ENCODE measurements at places on chromosomes 1 and 21.

GRCh38 chr21:42974832-42975820, 764 bp downstream of the PKNOX1 start:
- peak; percentile 75 for DNase-seq

GRCh38 chr21:39137248-39138178, 45.7 kb downstream of the PSMG1 start:
- DNase-seq: peak; percentile 27

GRCh38 chr1:7646981-7647901, 123.9 kb upstream of the VAMP3 start:
- peak; percentile 58 for DNase-seq

- DNase-seq: no peak
Measured at GRCh38 chr21:41839387-41840000, 39.6 kb downstream of the PRDM15 start.

DNA sequence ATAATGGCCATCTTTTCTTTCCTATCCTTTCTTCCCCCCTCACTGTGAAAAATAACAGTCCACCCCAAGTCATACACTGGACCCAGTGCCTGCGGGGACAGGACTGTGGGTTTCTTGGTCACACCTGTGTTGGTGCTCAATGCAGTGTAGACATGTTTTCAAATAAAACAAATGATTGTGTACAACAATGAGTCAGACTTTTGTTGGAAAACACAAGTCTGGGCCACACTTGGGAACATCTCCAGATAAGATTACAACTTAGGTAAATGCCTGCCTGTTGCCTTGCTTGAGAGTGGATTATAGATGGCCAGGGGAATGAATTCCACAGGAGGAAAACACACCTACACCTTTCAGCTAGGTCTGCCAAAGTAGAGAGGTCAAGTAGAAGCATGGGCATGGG, 34.1 kb downstream of the PDPN start:
- no peak for DNase-seq

- DNase-seq: no peak
Measured at GRCh38 chr1:183881387-183882131, 76.6 kb downstream of the RGL1 start.

DNA sequence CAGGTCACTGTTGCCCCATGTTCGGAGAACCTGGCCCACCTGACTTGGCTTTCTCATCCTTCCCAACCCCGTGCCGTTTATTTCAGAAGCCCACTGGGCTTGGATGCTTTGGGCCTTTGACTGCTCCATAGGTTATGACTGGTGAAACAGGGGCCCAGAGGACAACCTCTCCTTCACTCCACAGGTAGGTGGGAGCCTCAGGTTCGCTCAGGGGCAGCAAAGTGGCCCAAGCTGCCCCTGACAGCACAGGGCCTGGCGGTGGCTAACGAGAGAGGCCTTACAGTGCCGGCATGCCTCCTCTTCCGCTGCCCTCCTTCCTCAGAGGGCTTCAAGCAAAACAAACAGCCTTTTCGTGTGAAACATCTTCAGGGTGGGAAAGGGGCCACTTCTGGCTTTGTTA, 16.9 kb downstream of the FAM89A start:
- DNase-seq: no peak

DNA sequence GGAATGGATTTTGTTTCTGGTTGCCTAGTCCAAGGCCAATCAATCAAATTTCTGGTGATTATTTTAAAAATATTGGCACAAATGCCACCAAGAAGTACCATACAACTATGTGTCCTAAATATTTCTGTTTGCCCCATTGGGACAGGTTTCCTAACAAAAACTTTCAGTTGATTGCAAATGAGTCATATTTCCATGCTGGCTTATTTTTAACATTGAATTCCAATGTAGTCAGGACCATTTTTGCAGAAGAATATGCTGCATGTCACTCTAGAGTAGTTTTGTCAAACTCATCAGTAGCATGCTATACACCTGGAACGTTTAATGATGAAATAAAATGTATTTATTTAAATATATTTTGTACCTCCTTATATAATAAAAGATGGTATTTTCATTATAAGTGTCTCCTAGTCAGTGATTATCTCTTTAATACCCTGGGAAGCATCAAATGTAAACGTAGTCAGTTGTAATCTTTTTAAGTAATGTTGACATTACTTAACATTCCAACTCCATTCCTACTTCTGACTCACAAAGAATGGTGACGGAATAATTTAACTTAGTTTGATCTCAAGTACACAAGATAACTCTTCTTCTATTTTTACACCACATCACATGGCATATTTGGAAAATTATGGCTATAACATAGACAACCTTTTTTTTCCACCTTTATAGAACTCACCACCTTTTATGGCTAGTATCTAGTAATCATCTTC, 39.0 kb upstream of the USH2A start:
- no peak for DNase-seq
